Activated CD4-positive, alpha-beta memory T cell treated with anti-CD3 and anti-CD28 coated beads for 36 hours (primary cell): ENCODE measurements at places on chromosomes 4 and X. TPM values are rescaled to one million over a fixed set of nuclear protein-coding genes. Genes with fewer than 3 reads are reported as not detected.

DNA sequence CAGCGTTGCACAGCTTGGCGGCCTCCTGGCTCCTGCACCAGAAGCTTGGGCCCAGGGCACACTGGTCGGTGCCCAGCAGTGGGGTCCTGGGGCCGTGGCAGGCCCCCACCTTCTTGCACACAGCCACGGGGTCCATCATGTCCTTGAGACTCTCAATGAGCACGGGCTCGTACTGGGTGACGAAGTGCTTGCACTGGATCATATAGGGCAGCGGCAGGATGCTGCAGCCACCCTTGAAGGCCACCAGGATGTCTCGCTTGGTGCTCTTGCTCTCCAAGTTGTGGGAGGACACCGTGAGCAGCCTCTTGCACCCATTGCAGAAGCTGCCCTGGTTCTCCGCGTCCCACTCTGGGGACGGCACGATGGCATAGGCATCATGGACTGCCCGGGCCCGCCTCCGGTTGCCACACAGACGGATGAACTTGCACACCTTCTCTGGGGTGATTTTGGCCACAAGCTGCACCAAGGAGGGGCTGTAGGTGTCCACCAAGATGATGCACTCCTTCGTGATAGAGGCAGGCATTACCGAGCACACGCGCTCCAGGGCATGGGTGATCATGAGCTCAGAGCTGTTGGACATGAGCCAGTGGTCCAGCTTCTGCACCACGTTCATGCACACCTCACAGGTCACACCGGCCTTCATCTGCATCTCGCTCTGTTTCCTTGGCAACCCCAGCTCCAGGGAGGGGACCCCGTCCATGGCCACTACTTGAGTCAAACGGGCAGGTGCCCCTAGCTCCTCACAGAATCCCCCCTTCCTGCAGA lies 1.2 kb downstream of the PSAPL1 start:
- no peak for DNase-seq

- no peak for DNase-seq
Measured at GRCh38 chr4:76729980-76730379, 168.0 kb downstream of the SOWAHB start.

- DNase-seq: no peak
Measured at GRCh38 chr4:90745176-90745575, 618.0 kb downstream of the CCSER1 start.

DNA sequence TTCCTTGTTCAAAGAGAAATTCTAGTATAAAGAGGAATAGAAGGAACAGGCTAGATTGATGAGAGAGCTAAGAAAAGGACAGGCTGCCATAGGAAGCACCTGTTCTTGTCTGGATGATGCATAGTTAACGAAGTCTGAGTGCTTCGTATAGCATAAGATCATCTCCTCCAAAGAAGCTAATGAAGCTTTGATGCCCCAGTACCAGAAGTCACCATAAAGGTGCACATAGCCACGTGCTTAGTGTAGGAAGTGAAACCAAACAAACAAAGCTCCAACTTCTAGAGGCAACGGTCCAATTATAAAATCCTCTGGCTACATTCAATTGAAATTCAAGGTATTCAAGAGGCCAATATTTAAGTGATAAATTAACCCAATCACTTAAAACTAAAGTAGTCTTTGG lies 31.0 kb downstream of the AFAP1 start:
- no peak for DNase-seq

DNA sequence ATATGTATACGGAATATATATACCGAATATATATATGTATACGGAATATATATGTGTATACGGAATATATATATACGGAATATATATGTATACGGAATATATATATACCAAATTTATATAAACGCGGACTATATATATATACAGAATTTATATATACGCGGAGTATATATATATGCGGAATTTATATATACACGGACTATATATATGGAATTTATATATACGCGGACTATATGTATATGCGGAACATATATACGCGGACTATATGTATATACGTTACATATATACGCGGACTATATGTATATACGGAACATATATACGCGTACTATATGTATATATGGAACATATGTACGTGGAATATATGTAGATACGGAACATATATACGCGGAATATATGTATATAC lies 78.6 kb downstream of the ARHGAP36 start:
- no peak for DNase-seq

- no peak for DNase-seq
Measured at GRCh38 chr4:176850436-176850835, 57.7 kb upstream of the VEGFC start.

- no peak for DNase-seq
Measured at GRCh38 chr4:186767794-186768193, 44.1 kb upstream of the FAT1 start.

DNA sequence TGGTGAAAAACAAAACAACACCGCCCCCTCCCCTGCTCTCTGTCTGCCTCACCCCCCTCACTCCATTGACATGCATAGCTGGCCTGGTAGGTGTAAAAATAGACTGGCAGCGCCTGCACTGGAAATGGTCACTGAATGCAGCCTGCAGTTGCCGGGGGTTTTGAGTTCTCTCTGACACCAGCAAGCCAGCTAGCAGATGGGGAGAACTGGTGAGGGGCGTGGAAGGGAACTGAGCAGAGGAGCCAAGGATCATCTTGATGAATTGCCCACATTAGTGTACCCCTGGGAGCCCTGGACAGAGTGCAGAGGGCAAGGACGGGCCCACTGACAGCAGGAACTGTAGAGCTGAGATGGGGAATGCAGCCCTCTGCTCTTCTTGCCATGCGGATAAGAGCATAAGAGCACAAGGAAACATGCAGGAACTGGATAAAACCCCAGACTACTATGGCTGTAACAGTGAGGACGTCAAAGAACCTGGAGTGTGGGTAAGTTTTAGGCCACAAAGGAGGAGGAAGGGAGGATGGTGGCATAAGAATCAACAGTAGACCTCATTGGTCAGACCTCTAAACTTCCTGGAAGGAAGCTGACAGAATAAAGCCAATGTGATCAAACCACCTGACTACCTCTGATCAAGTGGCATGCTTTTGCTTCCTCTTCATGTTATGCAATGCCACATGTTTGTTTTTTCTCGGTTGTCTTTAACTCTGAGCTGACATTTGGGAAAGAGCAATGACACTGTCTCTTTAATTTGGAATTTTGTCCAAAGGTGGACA lies 96.3 kb downstream of the ANK2 start:
- no peak for DNase-seq

DNA sequence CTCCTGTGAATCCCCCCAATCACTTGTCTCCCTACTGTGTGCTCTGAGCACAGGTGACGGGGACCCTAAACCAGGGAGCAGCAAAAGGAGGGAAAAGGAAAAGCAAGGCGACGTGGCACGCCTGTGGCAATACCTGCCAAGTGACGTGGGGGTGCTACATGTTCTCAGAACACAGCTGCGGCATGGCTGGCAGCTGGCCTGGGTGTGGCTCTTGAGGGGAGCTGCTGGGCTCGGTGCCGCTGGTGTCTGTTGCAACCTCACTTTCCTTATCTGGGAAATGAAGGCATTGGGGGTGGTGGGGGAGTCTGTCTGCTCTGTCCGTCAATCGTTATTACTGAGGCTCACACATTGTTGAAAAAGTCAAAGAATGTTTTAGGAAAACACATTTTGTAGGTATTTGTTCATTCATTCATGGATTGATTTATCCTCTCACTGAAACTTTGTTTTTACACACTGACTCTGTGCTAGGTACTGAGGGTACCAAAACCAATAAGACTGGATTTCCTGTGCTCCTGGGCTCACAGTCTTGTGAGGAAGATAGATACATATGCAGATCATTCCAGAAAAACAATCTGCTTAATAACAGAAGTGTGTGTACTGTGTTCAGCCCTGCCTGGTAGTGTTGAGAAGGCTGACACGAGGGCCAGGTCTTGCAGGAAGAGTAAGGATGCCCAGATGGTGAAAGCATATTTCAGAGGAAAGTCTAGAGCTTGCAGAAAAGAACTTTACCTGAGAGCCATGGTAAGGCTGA lies 217.6 kb downstream of the PTTG2 start:
- DNase-seq: peak; percentile 58

GRCh38 chr4:40458109-40458508 lies 123.0 kb downstream of the CHRNA9 start:
- no peak for DNase-seq

DNA sequence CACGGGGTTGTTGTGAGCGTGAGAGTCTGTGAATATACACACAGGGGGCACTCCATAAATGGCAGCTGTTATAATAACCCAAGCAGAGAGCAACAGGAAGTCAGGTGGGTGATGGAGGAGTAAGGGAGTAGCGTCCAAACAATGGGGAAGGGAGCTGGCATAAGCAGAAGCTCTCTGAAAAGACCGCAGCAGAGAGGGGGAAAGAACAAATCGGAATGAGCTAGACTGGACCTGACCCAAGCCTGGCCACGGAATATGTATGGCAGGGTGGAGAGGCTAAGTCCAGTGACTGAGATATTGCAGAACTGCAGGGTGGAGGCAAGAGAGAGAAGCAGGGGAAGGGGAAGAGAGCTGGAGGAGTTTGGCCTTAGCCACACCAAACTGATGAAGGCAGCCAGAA lies 6.5 kb upstream of the GJB1 start:
- no peak for DNase-seq

GRCh38 chr4:89161841-89162240 lies 50.5 kb downstream of the TIGD2 start:
- DNase-seq: no peak

DNA sequence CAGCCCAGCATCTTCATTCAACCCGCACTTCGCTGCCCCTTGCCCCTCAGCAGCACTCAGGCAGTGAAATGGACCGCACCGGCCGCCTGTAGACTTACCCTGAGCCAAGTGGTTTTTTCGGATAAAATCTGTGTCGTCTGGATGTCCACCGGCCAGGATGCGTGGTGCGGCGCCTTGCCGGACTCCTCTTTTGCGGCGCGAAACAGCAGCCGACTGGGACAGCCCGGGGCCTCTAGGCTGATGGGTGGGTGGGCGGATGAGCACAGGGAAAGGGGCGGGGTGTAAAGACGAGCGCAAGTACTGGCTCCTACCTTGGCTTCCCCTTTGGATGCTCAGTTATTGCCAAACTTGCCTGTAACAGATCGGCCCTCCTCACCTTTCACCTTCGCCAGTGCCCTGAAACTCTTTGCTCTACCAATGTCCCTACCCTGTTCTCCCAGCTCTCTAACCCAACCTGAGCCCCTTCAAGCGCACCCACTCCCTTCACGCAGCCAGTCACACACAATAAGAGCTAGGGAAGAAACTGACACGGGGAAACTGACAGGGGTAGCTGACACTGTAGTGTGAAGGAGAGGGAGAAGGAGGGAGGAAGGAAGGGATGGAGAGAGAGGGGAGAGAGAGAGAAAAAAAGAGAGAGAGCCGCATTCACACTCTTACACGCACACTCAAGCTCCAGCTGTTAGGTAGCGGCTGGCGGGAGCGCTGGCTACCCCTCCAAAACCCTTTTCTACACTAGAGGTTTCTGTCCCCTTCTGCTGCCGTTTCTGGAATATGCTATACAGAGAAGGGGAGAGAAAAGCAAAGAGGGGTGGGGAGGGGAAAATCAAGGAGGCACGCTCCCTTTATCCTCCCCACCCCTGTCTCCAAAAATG lies 559 bp downstream of the TRPC5 start:
- DNase-seq: no peak

DNA sequence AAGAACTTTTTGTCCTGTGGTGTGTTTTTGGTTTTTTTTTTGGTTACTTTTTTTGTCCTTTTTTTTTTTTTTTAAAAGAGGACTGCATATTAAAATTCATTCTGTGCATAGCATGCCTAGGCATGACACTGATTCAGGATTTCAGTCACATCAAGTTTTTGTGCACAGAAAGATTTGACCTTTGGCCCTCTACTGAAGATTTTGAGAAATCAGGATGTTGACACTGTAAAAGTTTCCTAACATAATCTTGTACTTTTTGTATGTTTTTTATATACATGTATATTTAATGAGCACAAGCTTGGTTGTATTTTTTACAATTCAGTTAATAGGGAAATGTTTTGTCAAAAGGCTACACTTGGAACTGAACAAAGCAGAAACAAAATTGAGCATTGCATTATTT lies 100.0 kb upstream of the DDX3X start:
- DNase-seq: no peak

- no peak for DNase-seq
Measured at GRCh38 chr4:113452868-113453620, 308.5 kb downstream of the CAMK2D start.

GRCh38 chrX:149298111-149298510 lies 207.0 kb downstream of the IDS start:
- no peak for DNase-seq

DNA sequence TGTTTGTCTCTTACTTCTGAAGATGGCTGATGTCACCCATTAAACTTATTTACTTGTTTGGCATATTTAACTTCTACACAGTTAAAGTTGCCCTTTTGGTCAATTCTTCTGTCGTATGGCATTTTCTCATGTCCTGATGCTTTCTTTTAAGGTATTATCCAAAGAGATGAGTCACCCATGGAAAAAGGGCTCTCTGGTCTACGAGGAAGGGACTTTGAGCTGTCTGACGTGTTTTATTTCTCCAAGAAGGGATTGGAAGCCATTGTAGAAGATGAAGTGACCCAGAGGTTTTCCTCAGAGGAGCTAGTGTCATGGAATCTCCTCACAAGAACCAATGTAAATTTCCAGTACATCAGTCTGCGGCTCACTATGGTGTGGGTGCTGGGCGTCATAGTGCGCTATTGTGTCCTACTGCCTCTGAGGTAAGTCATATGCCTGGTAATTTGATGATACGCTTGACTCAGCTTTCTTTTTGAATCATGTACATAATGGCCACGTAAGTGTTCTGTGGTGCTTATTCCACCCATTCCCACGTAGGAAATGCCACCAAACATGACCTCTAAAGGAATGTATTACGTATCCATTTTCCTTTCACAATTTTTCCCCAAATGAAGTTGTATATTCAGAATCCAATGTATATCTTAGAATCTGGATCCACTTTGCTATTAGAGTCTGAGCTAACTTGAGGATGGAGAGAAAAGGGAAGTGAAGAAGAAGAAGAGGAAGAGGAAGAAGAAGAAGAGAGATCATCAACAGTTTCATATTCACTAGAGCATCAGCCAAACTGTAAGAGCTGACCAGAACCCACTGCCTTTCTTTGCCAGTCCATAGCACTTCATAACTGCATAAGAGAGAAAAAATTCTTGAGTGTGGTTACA lies 45.7 kb downstream of the GPAT3 start:
- DNase-seq: no peak

The IBSP gene
- not detected for total RNA-seq
